ENCODE measurements at places on chromosomes 3 and 15. TPM values are rescaled to one million over a fixed set of nuclear protein-coding genes. Genes with fewer than 3 reads are reported as not detected.

The CCDC13 gene
- total RNA-seq: 5.1 TPM

The OXTR gene
- total RNA-seq: 3.0 TPM

The CFAP161 gene
- 5.3 TPM for total RNA-seq

The STRIT1 gene
- 2.1 TPM for total RNA-seq

The TEX55 gene
- total RNA-seq: not detected

The LINGO1 gene
- total RNA-seq: 45.2 TPM

The HDAC11 gene
- total RNA-seq: 17.8 TPM

The CPB1 gene
- not detected for total RNA-seq

The SKOR1 gene
- 0.69 TPM for total RNA-seq

The ZMYND10 gene
- total RNA-seq: 23.8 TPM

The LRTM1 gene
- total RNA-seq: not detected

The MUSTN1 gene
- not detected for total RNA-seq

The SPRED1 gene
- total RNA-seq: 76.6 TPM

The TNIK gene
- 88.3 TPM for total RNA-seq

The CSPG4 gene
- 11.5 TPM for total RNA-seq

The MESP1 gene
- total RNA-seq: 2.5 TPM

The LXN gene
- total RNA-seq: 9.5 TPM

The PCOLCE2 gene
- total RNA-seq: 13.6 TPM

The BDH1 gene
- 18.5 TPM for total RNA-seq

The GOLGA6A gene
- total RNA-seq: 0.23 TPM

The SHC4 gene
- 10.1 TPM for total RNA-seq

The PRSS50 gene
- total RNA-seq: not detected

The AADACL2 gene
- not detected for total RNA-seq

The CACNA1D gene
- total RNA-seq: 30.9 TPM

The KNSTRN gene
- total RNA-seq: 25.6 TPM

The HTR3E gene
- total RNA-seq: not detected

The TTLL13 gene
- total RNA-seq: not detected

The SH3GL3 gene
- total RNA-seq: 52.8 TPM

The CCR5 gene
- total RNA-seq: not detected

The GOLGA8B gene
- total RNA-seq: 46.4 TPM

The GASK1A gene
- 9.9 TPM for total RNA-seq

The FEZF2 gene
- 1.6 TPM for total RNA-seq

The SLC28A1 gene
- 0.23 TPM for total RNA-seq

The DPPA2 gene
- not detected for total RNA-seq

The ARIH2 gene
- total RNA-seq: 70.6 TPM

The CLRN1 gene
- not detected for total RNA-seq

The CDHR4 gene
- total RNA-seq: 0.23 TPM

The TIGIT gene
- not detected for total RNA-seq

The CERS3 gene
- under 0.01 TPM for total RNA-seq

The RARB gene
- 31.1 TPM for total RNA-seq

The SAMMSON gene
- total RNA-seq: 0.23 TPM

The SCG5 gene
- total RNA-seq: 157 TPM

The ERC2 gene
- 126 TPM for total RNA-seq

The CD276 gene
- total RNA-seq: 37.1 TPM

The RNF111 gene
- 39.4 TPM for total RNA-seq

The GMNC gene
- total RNA-seq: 5.3 TPM

The THUMPD3 gene
- 59.1 TPM for total RNA-seq

The PTPN9 gene
- total RNA-seq: 30.0 TPM

The ANKUB1 gene
- 4.2 TPM for total RNA-seq

The CPN2 gene
- not detected for total RNA-seq

The CD96 gene
- not detected for total RNA-seq

The RTP1 gene
- total RNA-seq: 3.2 TPM

The SIDT1 gene
- 19.6 TPM for total RNA-seq

The ALDH1A2 gene
- 7.4 TPM for total RNA-seq

The KLHL40 gene
- total RNA-seq: 0.23 TPM

The PLSCR4 gene
- 30.2 TPM for total RNA-seq
